ENCODE measurements at places on chromosomes 3 and 15. TPM values are rescaled to one million over a fixed set of nuclear protein-coding genes. Genes with fewer than 3 reads are reported as not detected.

DNA sequence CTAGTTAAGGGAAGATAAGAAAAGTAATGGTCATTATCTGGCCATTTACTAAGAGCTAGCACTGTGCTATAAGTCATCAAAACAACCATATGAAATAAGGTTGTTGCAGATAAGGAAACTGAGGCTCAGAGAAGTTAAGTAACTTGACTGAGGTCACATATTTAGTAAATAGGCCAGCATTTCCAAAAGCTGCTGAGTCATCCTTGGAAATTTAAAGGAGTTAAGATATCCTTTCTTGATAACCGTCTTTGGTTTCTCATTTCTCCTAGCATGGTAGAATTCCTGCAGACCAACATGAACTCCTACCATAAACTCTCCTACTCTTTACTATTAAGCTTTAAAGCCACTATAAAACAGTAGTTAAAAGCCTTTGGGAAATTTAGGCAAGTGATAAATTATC lies 85.0 kb upstream of the PDZRN3 start:
- no peaks in the 10 kb centered on the region for H3K27me3 ChIP-seq
- no peak overlapping the region for H3K4me3 ChIP-seq
- H3K4me1 ChIP-seq = no peaks in the 10 kb centered on the region
- no peak overlapping the region for H3K27ac ChIP-seq
- no peak for DNase-seq
- H3K36me3 ChIP-seq = no peaks in the 10 kb centered on the region

DNA sequence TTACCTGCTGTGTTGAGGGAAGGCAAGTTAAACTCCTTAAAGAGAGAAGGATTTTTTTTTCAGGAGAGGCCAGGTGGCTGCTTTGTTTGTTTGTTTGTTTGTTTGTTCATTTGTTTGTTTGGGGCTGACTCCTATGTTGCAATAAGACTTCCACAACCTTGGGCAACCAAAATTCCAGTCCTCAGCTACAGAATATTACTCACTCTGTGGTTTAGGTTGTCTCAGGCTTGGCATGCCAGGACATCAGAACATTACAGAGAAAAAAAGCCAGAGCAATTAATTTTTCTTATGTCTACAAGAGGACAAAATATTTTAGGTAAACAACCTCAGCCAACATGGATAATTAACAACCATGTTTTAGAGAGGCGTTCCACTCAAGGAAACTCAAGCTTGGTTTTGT lies 156.7 kb upstream of the ATP11B start:
- no peak overlapping the region for H3K4me3 ChIP-seq
- no peak overlapping the region for H3K27ac ChIP-seq
- DNase-seq = no peak
- H3K4me1 ChIP-seq = no peaks in the 10 kb centered on the region
- H3K36me3 ChIP-seq = no peaks in the 10 kb centered on the region
- no peaks in the 10 kb centered on the region for H3K27me3 ChIP-seq

- H3K4me3 ChIP-seq = no peak overlapping the region
- no peak for DNase-seq
- no peaks in the 10 kb centered on the region for H3K4me1 ChIP-seq
- H3K27ac ChIP-seq = no peak overlapping the region
These were observed 508.0 kb upstream of the MDFIC2 start for GRCh38 chr3:70820397-70820796.

DNA sequence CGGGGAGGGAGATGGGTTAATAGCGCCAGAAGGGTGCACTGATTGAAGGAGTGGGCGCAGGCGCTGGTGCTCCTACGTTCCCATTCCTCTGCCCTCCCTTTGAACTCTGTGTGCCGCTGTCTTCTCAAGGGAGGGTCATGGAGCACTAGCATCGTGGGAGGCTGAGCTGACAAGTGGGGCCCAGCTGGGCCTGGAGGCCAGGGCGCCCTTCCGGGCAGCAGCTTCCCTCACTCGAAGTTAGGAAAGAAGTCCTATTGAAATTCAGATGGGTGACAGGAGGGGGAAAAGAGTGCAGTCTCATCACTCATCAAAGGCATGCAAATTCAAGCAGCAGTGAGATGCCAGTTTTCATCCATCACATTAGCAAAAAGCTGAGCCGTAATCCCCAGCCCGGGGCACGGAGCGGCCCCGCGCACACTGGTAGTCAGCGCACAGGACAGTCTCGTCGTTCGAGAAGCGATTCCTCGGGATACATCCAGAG lies 128.2 kb downstream of the LRRK1 start:
- H3K4me1 ChIP-seq = peaks cover 18% of the 10 kb centered on the region
- no peak overlapping the region for H3K27ac ChIP-seq
- no peak overlapping the region for H3K4me3 ChIP-seq
- no peaks in the 10 kb centered on the region for H3K27me3 ChIP-seq
- DNase-seq = peak; percentile 55

GRCh38 chr3:21745966-21746365 lies 5.0 kb downstream of the ZNF385D start:
- peaks cover 21% of the 10 kb centered on the region for H3K4me1 ChIP-seq
- H3K27me3 ChIP-seq = peaks cover 11% of the 10 kb centered on the region
- no peak for DNase-seq
- no peak overlapping the region for H3K4me3 ChIP-seq
- H3K36me3 ChIP-seq = no peaks in the 10 kb centered on the region

DNA sequence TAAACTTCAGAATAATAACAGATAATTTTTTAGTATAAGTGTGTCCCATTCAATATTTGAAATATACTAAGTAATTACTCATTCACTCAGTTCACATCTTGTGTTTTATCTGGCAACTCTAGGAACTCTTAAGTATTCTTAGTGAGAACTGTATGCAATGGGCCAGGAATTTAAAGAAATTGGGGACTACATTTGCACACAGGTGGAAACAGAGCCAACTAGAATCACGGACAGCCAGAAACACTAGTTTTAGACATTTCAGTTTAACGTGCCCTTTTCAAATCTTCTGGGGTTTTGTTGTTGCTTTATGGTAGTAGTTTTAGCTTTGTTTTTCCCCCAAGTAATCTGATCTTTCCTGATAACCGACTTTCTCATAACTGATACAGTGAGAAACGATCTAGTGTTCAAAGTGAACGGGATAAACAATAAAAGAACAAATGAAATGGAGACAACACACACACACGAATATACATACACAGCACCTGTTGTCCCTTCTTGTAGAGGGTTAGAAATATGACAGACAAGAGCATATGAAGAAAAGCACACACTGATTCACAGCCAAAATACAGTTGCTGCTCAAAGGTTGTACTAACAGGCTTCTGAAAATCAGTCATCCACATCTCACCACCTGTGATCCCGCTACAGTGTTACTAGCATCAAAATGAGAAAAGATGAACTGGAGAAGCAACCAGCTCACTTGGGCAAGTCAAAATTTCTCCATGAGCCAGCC lies 167.0 kb downstream of the FMN1 start:
- no peaks in the 10 kb centered on the region for H3K36me3 ChIP-seq
- DNase-seq = no peak
- H3K27ac ChIP-seq = no peak overlapping the region
- H3K4me1 ChIP-seq = peaks cover 9% of the 10 kb centered on the region
- no peaks in the 10 kb centered on the region for H3K27me3 ChIP-seq

- no peaks in the 10 kb centered on the region for H3K27me3 ChIP-seq
- peak overlapping the region; percentile 91 for H3K27ac ChIP-seq
- H3K36me3 ChIP-seq = peaks cover 25% of the 10 kb centered on the region
- peak; percentile 96 for DNase-seq
- H3K4me3 ChIP-seq = peak overlapping the region; percentile 83
These were observed 1.1 kb upstream of the SETD5 start for GRCh38 chr3:9396301-9396631.

GRCh38 chr15:57732526-57733331 lies 26.2 kb downstream of the POLR2M start:
- H3K36me3 ChIP-seq = no peaks in the 10 kb centered on the region
- DNase-seq = peak; percentile 89
- no peak overlapping the region for H3K4me3 ChIP-seq
- no peaks in the 10 kb centered on the region for H3K27me3 ChIP-seq
- H3K27ac ChIP-seq = no peak overlapping the region
- H3K4me1 ChIP-seq = peaks cover 3% of the 10 kb centered on the region

DNA sequence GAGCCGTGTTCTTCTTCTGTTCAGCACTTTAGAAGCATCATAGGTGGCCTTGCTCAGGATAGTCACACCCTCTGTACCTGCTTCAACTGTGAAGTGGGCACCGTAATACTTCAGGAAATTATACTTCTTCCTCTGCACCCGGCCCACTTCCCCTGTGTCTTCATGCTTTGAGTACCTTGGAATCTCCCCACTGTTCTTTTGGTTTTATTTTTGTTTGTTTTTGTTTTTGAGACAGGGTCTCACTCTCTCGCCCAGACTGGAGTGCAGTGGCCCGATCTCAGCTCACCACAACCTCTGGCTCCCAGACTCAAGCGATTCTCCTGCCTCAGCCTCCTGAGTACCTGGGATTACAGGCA lies 1.7 kb downstream of the P2RY14 start:
- no peak for DNase-seq
- no peak overlapping the region for H3K4me3 ChIP-seq
- H3K27me3 ChIP-seq = no peaks in the 10 kb centered on the region
- H3K4me1 ChIP-seq = no peaks in the 10 kb centered on the region
- H3K36me3 ChIP-seq = no peaks in the 10 kb centered on the region

GRCh38 chr3:186209810-186210752 lies 101.2 kb upstream of the ETV5 start:
- peaks cover 17% of the 10 kb centered on the region for H3K4me1 ChIP-seq
- H3K27ac ChIP-seq = no peak overlapping the region
- H3K36me3 ChIP-seq = no peaks in the 10 kb centered on the region
- H3K4me3 ChIP-seq = no peak overlapping the region

DNA sequence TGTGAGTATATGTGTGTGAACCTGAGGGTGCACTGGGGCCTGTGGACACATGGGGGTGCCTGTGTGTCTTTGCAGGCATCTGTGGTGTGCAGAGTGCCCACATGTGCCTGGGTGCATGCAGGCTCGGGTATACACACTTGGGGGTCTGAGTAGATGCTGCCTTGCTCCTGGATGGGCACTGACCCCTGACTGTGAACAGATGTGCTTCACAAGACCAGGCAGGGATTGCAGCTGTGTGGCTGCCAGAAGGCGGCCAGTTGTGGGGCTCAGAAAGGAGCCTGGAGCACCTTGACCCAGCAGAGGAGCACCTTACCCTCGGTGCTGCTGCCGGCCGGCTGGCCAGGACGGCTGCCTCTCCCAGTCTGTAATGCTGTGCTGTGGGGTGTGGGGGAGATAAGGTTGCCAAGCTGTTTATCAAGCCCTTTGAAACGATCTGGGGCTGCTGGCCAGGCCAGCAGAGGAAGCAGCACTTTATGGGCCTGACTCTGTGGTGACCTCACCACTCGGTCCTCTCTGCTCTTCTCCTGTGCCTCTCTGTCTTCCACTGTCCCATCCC lies 55.5 kb upstream of the MRPS22 start:
- no peak overlapping the region for H3K4me3 ChIP-seq
- no peak for DNase-seq
- no peaks in the 10 kb centered on the region for H3K27me3 ChIP-seq
- no peaks in the 10 kb centered on the region for H3K36me3 ChIP-seq

DNA sequence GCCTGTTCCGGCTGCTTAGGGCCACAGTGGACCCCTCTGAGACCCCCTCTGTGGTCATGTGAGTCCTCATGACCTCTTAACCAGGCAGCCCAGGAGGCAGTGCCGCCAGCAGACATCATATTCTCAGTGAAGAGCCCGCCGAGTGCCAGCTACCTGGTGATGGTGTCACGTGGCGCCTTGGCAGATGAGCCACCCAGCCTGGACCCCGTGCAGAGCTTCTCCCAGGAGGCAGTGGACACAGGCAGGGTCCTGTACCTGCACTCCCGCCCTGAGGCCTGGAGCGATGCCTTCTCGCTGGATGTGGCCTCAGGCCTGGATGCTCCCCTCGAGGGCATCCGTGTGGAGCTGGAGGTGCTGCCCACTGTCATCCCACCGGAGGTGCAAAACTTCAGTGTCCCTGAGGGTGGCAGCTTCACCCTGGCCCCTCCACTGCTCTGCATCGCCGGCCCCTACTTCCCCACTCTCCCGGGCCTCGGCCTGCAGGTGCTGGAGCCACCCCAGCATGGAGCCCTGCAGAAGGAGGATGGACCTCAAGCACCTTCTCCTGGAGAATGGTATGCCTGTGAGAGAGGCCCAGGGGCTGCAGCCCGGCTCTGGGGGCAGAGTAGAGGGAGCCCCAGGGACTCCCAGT lies 176.1 kb downstream of the TBC1D2B start:
- DNase-seq = no peak
- no peaks in the 10 kb centered on the region for H3K36me3 ChIP-seq
- H3K27me3 ChIP-seq = no peaks in the 10 kb centered on the region
- no peak overlapping the region for H3K4me3 ChIP-seq
- H3K27ac ChIP-seq = no peak overlapping the region

- no peaks in the 10 kb centered on the region for H3K36me3 ChIP-seq
- H3K4me1 ChIP-seq = no peaks in the 10 kb centered on the region
- no peak overlapping the region for H3K27ac ChIP-seq
- no peak for DNase-seq
These were observed 8.6 kb downstream of the AQP9 start for GRCh38 chr15:58146749-58147148.

DNA sequence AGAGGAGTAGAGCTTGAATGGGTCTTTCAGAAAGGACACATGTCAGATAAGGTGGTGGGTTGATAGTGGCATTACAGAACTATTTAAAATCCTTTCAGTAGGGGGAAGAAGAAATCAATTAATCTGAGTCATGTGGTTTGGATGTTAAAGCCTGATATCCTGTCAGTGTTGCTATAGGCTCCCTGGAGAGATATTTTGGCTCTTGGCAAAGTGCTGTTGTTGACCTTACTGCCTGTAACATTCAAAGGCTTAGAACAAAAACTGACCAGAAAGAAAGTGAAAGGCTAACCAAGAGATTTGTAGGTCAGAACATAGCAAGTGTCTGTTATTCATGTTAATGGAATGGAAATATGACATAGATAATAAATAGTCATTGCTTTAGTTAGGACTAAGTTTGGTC lies 552.9 kb downstream of the DIPK2A start:
- no peaks in the 10 kb centered on the region for H3K27me3 ChIP-seq
- no peak for DNase-seq
- no peak overlapping the region for H3K4me3 ChIP-seq
- no peaks in the 10 kb centered on the region for H3K36me3 ChIP-seq
- H3K27ac ChIP-seq = no peak overlapping the region
- peaks cover 11% of the 10 kb centered on the region for H3K4me1 ChIP-seq

DNA sequence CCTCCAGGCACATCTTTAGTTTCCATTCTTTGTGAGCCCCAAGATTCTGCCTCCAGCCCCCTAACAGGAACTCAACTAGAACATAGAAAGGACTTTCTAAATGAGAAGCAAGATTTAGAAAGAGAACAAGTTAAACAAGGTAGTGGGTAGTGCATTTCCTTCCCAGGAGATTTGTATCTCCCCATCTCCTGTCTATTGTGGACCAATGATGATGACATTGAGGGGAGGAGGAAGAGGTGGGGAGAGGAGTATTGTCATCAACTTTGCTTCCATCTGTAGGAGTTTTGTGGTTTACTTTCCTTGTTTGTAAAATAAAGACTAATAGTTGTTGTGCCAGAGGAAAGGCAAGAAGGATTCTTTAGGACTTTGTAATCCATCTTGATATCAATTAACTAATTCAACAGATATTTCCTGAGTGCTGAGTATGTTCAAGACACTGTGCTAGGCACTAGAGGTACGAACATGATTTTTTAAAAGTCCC lies 235.3 kb upstream of the ROPN1 start:
- H3K27ac ChIP-seq = no peak overlapping the region
- H3K4me1 ChIP-seq = peaks cover 9% of the 10 kb centered on the region
- H3K4me3 ChIP-seq = no peak overlapping the region
- no peaks in the 10 kb centered on the region for H3K36me3 ChIP-seq

The TMA7 gene
- total RNA-seq = 419 TPM

The THRB gene
- 8.0 TPM for total RNA-seq

The DUOXA2 gene
- not detected for total RNA-seq

The RTP1 gene
- total RNA-seq = 5.9 TPM

The SLC9C1 gene
- 0.97 TPM for total RNA-seq

The SCAANT1 gene
- not detected for total RNA-seq

The STIMATE gene
- 23.6 TPM for total RNA-seq

The VPS33B gene
- total RNA-seq = 8.8 TPM

Data from GM23338 (cell line).